GM20000 (cell line): ENCODE measurements at places on chromosomes 5 and 9.
A peak's percentile ranks its signal among the peaks of the same experiment; 100 is the strongest.

DNA sequence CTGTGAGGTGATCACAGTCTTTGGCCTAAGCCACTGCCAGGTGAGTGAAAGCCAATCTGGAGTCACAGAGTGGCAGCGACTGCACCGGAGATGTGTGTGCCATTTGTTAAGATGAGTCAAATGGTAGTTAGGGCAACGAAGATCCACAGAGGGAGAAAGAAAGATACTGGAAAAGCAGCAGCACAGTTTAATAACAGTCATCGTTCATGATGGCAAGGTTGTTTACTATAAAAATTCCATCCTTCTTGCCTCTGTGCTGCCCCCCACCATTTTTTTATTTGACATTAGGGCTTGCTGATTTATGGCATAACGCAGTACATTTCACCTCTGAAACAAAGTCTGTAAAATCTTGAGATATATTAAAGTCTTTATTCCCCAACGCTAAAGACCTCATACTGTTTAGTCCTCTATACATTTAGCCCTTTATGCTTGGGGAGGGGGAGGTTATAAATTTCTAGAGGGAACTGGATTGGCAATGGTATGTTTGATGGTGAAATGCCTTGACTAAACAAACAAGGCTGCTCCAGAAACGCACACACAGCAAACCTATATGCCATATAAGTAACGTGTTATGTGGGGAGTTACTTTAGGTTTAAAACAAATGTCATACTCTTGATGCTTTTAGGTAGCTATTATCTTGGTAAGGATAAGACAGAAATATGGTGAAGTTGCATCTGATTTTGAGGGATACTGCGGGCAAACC is 55.8 kb upstream of the ABL1 start:
- no peak for DNase-seq

- no peak for DNase-seq
Measured at GRCh38 chr5:173862047-173862477, 26.1 kb upstream of the CPEB4 start.

DNA sequence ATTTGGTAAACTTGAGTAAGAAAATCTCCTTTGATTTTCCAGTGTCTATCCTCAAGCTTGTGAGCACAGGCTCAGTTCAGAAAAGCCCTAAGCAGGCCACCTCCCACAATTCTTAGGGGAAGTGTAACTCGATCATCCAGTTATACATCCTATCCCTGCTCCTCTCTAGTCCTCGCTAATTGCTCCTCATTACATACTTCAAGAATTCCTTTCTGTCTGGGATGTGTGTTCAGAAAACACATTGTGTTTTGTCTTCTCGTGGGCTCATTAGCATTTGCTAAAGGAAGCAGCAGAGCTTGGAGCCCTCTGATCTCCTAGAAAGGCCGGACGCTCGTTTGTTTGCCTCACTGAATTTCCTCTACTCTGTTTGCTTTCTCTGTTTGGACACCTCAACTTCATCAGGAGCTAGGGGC is 268.2 kb upstream of the RFX3 start:
- no peak for DNase-seq

DNA sequence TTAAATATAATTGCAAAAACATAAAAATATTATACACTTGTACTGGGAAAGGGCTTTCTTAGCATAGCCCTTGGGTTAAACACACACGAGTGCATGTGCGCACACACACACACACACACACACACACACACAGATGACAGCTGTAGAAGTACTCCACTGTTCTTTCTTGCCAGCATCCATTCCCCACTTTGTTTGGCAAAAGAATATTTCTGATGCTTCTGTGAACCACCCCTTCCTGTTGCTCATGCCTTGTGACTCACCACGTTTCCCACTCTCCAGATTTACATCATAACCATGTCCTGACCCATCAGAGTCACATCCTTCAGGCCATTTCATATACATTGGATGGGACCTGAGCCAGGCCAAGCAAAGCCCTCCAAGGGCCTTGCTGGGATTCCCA is 280.1 kb downstream of the DNAH5 start:
- no peak for DNase-seq

- DNase-seq: no peak
Measured at GRCh38 chr5:8188874-8189565, 320.1 kb downstream of the MTRR start.

- DNase-seq: peak; percentile 68
Measured at GRCh38 chr5:179836225-179837019, 15.7 kb downstream of the SQSTM1 start.

GRCh38 chr9:5593904-5594303 is 35.0 kb upstream of the RIC1 start:
- peak; percentile 58 for DNase-seq

- DNase-seq: no peak
Measured at GRCh38 chr5:163938595-163938994, 433.2 kb downstream of the MAT2B start.

DNA sequence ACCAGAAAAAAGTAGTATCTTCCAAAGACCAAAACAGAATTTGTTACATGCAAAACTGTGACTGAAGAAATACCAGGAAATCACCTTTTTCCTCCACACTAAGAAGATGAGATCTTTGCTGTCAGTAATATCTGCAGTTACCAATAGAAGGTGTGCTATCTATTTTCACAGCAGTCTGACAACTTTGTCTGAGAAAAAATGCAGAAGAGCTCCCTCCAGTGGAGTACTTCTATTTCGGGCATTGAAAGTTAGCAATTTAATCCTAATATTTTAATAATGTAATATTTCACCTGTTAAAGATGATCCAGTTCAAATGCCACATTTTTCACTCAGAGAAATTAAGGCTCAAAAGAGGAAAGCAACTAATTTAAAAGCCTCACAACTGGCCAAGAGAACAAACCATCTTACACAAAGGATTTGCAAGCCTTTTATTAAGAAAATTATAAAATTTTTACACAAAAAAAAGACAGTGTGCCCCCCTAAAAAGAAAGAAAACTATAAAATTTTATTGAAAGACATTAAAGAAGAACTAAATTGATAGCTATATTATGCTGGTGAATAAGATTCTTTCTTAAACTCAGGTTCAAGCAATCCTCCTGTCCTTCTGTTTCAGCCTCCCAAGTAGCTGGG is 50.6 kb downstream of the DEPDC1B start:
- peak; percentile 53 for DNase-seq

- DNase-seq: peak; percentile 88
Measured at GRCh38 chr5:176596689-176597416, 13.1 kb downstream of the GPRIN1 start.

DNA sequence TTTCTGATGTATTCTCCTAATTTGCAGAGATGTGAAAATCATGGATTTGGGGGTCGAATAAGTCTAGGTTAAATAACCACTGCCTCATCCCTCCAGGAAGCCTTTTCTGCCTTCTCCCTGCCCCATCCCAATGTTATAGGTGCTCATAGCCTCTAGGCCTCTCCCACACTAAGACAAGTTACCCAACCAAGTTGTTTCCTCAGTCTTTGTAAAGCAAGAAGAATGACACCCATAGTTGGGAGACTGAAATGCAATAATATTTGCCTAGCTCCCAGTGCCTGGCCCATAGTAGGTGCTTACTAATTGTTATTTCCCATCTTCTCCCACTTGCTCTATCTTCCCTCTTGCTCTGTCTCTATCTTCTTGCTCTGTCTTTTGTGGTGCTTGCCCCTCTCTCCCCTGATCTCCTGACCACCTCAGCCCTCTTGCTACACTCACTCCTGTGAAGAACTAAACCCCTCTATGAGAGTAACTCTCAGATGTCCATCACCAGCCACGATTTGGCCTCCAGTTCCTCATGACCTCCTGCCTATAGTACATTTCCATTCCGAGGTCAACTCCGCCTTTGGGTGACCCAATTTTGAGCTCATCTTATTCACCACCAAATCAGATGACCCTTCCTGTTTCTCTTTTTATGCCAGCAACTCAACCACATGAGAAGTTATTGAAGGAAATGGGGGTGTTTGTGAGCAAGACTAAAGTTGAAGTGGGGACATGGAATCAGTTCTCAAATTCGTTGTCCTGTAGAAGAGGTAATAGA is 7.0 kb downstream of the AFAP1L1 start:
- DNase-seq: no peak

DNA sequence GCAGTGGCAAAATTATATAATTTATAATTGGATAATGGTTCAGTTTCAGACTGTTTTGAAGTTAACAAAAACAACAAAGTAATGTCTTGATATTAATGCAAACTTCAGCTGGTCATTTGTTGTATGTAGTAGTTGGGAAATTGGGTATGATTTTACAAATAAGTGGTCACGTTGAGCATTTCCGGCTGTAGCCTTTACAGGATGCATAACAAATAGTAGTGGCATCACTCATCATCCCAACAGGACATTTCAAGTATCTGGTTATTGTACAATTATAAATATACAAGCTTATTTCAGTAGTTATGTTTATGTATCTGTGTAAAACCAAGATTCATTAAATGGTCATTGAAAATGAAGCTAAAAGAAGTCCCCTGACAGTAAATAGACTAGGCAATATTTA is 72.9 kb downstream of the SMIM15 start:
- no peak for DNase-seq

- DNase-seq: no peak
Measured at GRCh38 chr9:117462861-117463260, 48.0 kb upstream of the ASTN2 start.

- DNase-seq: no peak
Measured at GRCh38 chr5:57955511-57955910, 472.9 kb upstream of the ACTBL2 start.

DNA sequence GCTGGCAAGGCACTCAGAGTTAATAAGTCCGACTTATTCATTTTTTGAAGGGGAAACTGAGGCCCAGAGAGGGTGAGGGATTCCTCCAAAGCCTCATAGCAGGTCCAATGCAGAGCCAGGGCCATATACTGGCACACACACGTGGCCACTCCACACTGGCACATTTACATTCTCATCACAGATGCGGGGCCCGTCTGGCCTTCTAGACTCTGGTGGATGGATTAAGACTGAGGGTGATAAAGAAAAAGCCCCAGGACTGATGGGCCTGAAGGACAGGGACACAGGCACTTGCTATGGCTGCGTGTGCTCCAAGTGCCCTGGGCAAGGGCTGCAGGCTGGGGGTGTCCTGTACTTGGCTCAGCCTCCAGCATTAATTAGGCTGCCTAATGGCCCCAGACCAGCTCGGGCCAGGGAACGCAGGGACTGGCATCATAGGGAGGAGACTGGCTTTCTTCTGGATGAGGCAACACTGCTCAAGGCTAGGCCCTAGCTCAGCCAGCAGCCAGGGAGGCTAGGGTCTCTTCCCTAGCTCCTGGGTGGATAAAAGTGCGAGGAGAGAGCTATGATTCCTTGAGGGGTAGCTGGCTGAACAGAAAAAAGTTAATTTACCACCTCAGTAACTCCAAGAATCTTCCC is 28.5 kb upstream of the CSF1R start:
- no peak for DNase-seq

DNA sequence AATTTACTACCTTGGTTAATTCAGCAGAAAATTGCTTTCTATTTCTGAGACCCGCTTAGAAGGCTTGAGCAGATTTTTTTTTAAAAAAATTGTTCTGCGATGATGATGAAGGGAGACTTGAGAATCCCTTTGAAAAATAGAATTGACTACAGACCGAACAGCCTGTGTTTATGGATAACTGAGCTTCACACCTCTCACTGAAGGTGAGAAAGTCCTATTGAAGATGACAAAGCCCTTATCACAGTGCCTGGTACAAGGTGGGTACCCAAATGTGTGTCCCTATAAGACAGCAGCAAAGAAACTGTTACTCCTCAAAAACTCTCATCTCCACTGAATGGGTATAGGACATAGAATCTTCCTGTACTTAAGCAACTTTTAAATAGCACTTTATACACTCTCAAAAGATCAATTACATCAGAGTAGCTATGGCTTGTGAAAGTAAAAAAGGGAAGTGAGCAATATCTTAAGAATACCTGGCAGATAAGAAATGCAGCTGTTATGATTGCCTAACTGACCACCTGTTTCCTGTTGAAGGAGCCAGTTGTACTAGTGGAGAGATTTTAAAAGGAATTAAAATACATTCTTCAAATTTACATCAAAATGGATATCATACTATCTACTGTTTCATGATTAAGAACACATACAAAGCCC is 419.7 kb downstream of the CHSY3 start:
- DNase-seq: peak; percentile 17

DNA sequence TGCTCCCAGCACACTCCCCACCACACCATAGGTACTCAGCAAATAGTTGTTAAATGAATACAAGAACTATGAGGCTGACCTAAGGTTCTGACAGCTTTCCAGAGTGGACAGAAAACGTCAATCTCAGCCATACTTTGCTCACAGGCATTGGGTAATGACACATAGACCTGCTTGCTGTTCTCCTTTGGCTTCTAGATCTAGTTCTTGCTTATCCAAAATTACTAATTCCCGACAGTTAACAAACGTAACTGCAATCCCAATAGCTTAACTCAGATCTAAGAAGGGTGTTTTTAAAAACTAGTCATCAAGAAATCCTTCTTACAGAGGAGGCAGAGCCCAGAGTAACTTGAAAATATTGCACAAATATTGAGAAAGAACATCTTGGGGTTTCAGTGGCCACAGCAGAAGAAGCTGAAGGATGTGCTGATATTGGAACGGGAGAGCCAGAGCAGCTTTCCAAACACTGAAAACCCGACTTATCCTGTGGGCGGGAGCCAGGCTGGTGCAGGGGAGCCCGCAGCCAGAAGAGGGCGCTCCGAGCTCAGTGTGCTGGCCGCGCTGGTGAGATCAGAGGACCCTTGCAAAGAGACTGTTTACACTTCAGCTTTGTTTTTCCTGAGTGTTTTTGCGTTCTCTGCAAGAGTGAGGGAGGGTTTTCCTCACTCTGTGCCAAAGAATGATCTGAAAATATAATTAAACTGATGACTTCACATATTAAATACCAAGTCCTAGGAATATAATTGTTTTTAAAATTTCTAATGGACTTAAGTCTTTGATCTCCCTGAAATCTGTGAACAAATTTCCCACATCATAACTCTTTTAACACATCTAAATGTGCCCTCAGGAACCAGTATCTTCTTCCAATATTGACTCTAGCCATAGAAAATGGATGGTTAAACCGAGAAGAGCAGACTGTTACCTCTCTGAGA is 30.3 kb downstream of the FGF1 start:
- peak; percentile 79 for DNase-seq
